ENCODE measurements at places on chromosomes 5 and 9. TPM values are rescaled to one million over a fixed set of nuclear protein-coding genes. Genes with fewer than 3 reads are reported as not detected.

The KCNN2 gene
- polyA plus RNA-seq = 20.6 TPM

The INVS gene
- polyA plus RNA-seq = 3.0 TPM

The OR1L1 gene
- not detected for polyA plus RNA-seq

The S1PR3 gene
- 24.9 TPM for polyA plus RNA-seq

The CDX1 gene
- polyA plus RNA-seq = 0.09 TPM

The LCN1 gene
- polyA plus RNA-seq = not detected
